ENCODE measurements at places on chromosomes 3 and 15.

DNA sequence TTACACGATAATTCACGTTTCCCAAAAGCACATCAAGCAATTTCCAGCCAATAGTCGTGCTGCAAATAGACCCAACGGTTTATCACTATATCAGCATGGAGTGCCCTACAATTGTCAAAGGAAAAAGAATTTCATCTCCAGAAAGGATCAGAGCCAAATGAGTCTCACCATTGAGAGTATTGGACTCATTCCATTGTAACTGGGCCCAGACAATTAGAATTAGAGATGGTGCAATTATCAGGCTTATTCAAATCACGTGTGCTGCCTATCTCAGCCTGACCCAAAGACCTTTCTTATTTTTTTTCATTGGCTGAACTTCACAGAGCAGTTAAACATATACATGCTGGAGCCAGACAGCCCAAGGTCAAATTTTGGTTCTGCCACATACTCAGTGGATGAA, 87.0 kb upstream of the LRTM1 start:
- no peak for DNase-seq

- DNase-seq = no peak
Observed at GRCh38 chr3:50475348-50475747, 28.1 kb downstream of the CACNA2D2 start.

GRCh38 chr3:168405288-168405687, 309.6 kb upstream of the GOLIM4 start:
- no peak for DNase-seq

DNA sequence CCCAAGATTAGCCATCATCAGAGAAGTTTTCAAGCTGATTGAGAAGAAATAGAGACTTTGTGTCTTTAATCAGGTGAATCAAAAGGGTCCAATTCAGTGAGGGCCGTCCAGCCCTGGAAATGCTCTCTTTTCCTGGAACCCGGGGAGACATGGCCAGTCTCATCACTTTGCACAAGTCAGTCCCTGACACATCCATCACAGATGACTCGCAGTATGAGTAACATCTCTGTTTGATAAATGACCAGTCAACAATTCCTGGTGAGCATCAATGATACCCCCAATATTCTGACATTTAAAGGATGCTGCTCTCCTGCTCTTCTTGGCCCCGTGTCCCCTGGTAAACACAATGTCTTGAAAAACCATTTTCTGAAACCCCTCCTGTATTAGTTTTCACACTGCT, 26.7 kb downstream of the C3orf20 start:
- DNase-seq = no peak

DNA sequence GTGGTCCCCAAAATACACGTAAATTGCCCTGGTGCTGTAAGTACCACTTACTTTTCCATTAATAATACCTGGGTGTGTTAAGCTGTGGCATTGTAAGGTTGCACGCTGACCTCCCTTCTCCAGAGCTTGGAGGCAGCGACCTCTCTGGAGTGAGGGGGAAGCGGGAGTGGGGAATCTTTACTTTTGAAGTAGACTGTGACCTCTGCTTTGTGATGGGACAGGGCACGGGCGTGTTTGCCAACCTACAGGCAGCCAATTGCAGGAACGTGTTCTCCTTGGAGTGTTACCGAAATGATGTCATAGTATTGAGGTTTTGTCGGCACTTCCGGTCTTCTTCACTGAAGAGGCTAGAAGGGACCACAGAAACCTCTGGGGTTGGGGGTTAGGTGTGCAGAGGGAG, 227.3 kb upstream of the C2CD4B start:
- DNase-seq = peak; percentile 11

- no peak for DNase-seq
Observed at GRCh38 chr3:194468086-194468485, 18.7 kb downstream of the ATP13A3 start.

DNA sequence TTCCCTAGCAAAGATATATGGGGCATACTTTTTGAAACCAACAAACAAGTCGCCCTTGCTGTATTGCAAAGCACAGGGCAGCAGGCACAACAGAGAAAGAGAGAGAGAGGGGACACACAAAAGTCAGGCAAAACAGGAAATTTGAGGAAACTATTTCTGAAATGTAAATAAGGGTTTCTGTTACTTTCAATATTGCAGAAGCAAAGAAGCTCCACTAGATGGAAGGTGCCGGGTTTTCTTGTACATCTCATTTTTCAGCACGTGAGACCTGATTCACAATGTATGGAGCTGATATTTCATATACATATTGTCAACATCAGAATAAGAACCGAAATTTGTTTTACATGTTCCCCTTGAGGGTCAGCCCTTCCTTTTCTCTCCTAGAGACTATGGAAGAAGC, 127.4 kb downstream of the FOXP1 start:
- no peak for DNase-seq

DNA sequence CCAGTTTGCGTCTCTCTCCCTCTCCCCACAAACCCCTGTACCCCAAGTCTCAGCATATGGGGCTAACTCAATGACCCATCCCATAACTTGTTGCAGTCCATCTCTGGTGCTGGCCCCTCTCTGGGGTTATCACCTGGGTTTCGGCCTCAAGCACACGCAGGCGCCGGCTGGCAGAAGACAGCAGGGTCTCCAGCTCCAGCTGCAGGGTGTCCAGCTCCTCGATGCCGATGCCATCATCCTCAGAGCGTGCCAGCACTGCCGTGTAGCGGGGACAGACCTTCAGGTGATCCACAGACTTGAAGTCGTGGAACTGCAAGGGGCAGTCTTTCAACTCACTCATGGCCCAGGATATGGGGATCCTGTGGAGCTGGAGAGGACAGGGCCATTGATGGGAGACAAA, 1.1 kb downstream of the TADA3 start:
- DNase-seq = no peak

DNA sequence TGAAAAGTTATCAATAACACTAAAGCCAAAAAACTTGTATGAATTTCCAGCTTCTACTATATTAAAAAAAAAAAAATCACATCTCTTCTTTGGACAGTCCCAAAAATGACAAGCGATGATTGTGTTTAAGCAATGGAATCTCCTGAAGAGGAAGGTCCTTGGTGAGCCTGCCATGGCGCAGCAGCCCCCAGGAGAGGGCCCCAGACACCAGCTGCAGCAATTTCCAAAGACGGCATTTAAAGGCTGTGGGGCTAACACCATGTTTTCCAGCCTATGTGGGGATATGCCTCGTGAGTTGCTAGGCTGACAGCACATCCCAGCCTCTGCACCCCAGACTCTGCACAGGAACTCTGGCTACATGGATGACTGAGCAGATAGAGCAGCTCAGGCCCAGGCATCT, 14.7 kb downstream of the SKIC8 start:
- DNase-seq = no peak

DNA sequence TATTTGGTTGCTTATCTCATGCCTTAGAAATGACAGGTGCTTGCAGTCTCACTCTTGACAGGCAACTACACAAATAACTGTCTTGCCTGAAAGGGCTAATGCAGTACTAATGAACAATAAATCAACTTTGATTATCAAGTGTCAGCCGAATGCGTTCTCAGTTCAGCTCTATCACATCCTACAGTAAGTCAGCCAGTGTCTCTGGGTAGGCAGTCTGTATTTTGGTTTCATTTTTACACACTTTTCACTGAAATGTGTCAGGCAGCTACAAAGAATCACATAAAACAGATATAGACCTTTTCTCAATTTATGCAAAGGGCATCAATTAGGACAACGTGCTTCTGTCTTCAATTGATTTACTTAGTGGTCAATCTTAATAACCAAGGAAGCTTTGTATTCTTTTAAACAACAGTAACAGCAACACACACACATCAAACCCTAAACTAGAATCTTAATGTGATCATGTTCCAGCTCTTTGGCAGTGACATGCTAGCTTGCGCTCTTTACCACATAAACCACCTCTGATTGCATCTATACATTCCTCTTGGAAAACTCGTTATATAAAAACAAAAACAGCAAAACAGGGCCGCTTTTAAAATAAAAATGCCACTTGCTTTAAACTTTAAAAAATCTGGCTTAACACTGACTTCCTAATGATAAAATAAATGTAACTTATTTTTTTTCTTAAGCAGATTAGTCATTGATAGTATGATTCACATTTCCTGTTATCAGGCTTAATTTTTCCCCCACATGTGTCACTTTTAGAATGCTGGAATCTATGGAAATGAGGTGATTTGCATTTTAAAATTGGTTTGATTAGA, 520.4 kb downstream of the FOXP1 start:
- no peak for DNase-seq

DNA sequence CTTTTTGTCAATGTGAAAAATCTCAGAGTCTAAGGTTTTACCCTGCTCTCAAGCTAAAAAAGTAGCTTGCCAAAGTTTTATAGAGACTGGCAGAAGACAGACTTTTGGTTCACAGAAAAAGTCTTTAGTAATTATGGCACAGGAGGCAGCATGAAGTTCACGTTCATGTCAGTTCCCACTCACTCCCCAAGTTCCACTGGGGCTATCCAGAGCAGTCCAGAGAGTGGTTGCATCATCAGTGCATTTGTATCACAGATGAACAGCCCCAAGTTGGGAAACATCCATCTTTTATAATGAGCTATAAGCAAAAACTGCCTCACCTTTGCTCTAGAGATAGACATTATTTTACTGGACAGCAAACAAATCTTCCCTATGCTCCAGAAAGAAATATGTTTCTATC, 454.1 kb upstream of the AGTR1 start:
- no peak for DNase-seq

- DNase-seq = no peak
Observed at GRCh38 chr3:4670352-4670751, 177.2 kb downstream of the ITPR1 start.

DNA sequence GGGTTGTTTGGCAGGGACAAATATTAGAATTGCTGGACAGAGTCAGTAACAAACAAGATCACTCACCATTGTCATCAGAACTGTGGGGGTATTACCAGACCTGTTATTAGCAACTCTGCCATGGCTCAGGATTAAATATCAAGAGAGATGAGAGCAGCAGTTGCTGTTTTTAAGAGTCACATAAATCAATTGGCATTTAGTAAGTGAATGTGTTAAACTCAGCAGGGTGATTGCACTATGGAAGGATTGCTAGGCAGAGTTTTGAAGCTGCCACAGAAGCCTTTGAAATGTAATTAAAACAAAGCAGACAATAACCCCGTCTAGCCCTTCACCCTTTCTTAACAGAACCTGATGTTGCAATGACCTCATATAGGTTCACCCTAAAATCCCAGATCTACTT, 238.8 kb downstream of the GAP43 start:
- no peak for DNase-seq

DNA sequence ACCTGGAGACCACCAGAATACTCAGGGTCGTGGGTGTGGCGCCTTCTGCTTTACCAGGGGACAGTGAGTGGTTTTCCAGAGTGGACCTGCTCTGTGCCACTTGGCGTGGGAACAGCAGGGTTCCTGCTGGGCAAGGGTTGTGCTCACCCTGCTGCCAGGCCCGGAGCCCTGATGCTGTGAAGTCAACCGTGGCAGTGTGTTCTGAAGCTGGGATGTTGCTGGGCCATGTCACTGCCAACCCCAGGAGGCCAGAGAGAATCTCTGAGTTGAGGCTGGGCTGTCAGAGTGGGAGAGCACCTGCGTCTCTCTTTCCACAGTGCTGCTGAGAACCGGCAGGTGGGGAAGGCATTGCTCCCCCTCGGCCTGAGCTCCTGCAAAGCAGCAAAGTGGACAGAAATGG, 48.7 kb downstream of the FBLN2 start:
- DNase-seq = no peak

- peak; percentile 77 for DNase-seq
Observed at GRCh38 chr15:58309963-58310928, 121.5 kb upstream of the LIPC start.

- DNase-seq = no peak
Observed at GRCh38 chr3:56055546-56055945, 412.7 kb downstream of the ERC2 start.

- no peak for DNase-seq
Observed at GRCh38 chr3:118936811-118937210, 97.8 kb downstream of the IGSF11 start.

- no peak for DNase-seq
Observed at GRCh38 chr3:189013224-189013888, 158.4 kb upstream of the TPRG1 start.

GRCh38 chr3:147864754-147865354, 455.7 kb downstream of the ZIC1 start:
- DNase-seq = no peak

GRCh38 chr15:92306663-92307062, 87.0 kb upstream of the ST8SIA2 start:
- DNase-seq = no peak

GRCh38 chr3:50396502-50396901, 37.2 kb upstream of the TMEM115 start:
- DNase-seq = no peak

GRCh38 chr3:168061332-168061996, 34.3 kb downstream of the GOLIM4 start:
- no peak for DNase-seq

DNA sequence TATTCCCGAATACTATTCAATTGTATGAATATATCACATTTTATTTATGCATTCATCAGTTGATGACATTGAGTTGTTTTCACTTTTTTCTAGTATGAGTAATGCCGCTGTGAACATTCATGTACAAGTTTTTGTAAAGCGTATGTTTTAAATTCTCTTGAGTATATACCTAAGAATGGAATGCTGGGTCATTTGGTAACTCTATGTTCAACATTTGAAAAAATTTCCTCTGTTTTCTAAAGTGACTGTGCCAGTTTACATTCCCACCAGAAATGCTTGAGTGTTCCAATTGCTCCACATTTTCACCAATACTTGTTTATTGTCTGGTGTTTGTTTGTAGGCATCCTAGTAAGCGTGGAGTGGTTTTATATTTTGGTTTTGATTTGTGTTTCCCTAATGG, 144.5 kb downstream of the EPHA6 start:
- no peak for DNase-seq

DNA sequence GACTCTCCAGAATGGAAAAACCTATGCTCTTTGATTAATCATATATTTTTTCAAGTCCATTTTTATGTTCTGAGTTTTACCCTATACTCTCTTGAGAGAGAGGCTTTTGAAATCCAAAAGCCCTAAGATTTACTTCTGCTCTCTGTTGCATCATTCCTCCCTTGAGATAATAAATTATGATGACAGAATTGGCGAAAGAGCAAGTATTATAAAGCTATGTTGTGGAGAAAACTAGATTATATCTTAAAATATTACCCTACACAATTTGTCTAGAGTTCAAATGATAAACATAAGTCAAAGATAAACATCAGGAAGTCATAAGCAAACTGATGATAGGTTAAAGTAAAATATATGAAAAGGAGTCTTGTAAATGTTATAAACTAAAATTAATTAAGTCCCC, 293.4 kb upstream of the MME start:
- no peak for DNase-seq

DNA sequence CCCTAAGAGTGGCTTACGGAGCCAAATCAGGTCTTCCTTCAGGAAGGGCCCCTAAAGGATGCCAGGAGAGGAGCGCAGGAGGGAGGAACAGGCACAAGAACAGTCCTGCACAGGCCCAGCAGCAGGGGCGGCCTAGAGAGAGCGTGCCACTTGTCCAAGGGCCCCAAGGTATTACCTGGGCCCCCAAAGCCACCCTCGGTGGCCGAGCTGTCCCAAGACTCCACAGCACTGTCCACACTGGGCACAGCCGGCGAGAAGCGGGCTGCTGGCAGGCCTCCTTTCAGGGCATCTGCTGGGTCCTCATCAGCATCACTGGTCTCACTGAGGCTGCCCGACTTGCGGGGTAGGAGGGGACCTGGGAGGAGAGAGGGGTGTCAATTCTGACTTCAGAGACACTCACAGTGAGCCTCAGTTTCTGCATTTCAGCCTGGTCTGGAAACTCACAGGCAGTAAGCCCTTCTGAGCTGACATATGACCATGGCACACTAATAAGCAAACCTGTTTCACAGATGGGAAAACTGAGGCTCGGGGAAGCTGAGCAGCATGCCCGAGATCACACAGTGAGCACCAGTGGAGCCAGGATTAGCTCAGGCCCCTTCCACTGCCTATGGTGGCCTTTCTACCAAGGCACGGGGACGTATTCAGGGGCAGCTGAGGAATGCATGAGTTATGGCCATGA, 33.4 kb downstream of the GRIP2 start:
- no peak for DNase-seq
